MG63 (cell line): ENCODE measurements at places on chromosomes 1 and 21.

- DNase-seq: no peak
These were observed 151.2 kb downstream of the TGFBR3 start for GRCh38 chr1:91734761-91735160.

GRCh38 chr21:39057121-39057520, 126.1 kb downstream of the PSMG1 start:
- DNase-seq: no peak

DNA sequence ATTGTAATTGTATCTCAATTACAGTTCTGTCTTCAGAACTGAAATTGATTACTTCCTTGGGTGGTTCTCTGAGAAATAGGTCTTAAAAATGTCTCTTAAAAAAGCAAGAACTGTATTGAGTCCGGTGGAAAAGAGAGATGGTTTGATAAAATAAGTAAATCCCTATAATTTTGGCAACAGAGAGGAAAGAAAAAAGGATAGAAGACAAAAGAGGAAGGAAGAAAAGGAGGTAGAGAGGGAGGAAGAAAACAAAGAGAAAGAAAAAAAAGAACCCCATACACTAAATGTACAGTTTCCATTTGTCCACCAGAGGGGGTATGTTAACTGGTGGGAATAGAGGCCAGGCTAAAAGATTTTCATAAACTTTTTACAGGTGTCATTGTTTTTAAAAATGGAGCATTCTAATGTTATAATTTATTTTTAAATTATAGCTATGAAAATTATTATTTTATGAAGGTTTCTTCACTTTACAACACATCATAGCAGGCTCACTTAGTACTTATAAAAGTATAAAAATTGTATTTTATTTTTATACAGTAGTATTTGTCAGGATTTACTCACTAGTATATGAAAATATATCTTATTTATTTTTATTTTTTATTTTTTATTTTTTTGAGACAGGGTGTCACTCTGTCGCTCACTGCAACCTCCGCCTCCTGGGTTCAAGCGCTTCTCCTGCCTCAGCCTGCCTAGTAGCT, 2.1 kb upstream of the UBE2T start:
- no peak for DNase-seq

GRCh38 chr1:239912471-239912870, 179.2 kb upstream of the FMN2 start:
- peak; percentile 80 for DNase-seq

DNA sequence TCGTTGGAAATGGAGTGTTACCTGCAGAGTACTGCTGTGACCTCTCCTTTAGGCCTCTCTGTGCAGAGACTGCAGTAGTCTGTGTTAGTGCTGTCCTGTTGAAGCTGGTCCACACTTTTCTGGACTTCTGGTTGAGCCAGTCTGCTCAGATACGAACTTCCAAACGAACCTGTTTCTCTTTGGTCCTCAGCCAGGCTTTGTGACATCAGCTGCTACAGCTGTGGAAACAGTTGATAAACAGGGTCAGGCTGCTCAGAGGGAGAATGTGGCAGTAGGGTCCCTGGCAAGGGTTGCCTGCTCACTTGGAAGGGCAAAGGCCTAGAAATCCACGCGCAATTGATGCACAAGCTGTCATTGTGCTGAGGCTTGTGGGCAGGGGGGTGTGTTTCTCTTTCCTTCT, 98.8 kb downstream of the NOS1AP start:
- DNase-seq: no peak

DNA sequence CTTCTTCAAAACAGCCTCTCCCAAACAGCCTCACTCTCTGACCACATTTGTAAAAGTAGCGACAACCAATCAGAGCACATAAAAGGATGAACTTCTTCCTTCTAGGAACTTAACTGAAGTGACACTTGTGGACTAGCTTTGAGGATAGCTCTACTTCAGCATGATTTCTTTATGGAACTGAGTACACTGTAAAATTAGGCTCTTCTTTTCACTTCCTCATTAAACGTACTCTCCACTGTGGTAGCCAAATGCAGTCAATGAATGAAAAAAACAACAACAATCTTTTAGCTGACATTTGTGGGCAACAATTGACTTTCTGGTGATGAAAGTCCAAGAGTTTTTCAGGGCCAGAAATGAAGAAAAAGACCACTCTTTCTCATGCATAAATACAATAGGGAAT, 9.6 kb downstream of the LRRC53 start:
- no peak for DNase-seq

DNA sequence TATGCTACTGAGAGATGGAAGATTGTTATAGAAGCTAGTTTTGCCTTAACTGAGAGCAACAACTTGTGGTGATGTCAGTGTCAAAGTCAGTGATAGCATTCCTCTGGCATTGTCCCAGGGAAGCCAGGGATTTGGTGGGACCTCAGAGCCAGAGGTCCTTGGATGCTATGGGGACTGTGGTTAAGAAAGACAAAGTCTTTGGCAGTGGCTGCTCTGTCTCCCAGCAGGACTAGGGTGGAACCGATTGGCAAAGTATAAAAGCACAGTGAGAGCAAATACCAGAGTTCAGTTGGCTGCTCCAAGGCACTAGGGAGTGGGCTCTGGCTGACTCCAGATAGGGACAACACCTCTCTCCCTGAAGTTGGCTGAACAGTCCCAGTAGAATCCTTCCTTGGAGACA, 104.8 kb downstream of the GDAP2 start:
- peak; percentile 94 for DNase-seq

- peak; percentile 18 for DNase-seq
These were observed 112.9 kb downstream of the GREM2 start for GRCh38 chr1:240499012-240499411.
